ENCODE measurements at places on chromosomes 5 and 9. TPM values are rescaled to one million over a fixed set of nuclear protein-coding genes. Genes with fewer than 3 reads are reported as not detected.

DNA sequence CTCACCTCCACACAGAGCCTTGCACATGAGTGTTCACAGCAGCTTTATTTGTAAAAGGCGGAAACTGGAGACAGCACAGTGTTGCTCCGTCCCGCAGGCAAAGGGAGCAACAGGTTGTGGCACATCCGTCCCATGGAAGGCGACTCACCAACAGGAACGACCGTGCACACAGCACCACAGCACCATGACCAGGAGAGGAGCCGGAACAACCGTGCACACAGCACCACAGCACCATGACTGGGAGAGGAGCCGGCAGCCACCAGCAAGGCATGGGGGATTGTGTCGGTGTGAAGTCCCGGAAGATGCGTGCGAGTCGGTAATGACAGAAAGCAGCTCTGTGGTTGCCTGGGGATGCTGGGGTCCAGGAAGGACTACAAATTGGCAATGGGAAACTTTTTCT is 158.5 kb downstream of the C9orf50 start:
- DNase-seq = no peak

Gene TUSC1
- 8.8 TPM for polyA plus RNA-seq

Gene PDE6A
- polyA plus RNA-seq = 0.06 TPM

- peak; percentile 93 for DNase-seq
Observed at GRCh38 chr9:133609311-133610098, at the start of gene FAM163B. Gene FAM163B (minus strand): TSS chr9:133609389. CDS start chr9:133580223, 29,166 bp downstream.

Measured in SK-N-SH (cell line).